ENCODE measurements at places on chromosomes 12 and 14.

DNA sequence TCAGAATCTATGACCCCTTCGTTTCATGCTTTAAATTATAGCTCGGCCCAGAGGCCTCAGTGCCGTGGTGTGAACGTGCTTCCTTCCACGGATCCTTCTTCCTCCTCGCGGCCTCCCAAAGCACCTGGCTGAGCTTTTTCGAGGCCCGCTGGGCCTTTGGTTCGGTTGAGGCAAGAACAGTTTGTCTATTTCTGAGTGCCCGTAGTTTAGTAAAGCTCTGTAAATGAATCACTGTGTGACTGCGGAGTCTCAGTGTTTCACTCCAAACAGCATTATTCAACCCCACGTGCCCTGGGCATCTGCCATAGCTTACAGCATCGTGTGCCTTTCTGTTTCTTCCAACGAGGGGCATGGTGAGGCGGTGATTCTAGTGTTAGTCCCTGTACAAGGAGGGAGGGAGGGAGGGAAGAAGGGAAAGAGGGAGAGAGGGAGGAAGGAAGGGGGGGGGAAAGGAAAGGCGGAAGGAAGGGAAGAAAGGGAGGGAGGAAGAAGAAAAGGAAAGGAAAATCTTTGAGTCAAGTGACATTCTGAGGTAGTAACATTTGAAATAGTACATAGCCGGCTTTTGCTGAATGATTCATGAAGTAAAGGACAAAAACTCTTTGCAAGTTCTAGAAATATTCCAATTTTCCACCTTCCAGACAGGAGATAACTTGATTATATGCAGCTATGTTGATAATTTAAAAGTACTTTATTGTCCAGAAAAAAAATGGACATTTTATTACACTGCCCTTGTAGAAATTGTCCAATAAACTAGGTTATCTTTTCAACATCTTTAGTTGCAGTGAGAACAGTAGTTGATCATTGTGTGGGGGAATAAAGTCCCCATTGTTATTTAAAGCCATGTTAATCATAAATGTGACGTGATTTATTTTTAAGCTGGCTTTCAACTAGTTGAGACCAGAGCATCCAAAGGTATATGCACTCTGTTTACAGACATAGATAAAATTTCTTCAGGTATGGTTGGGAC, 1.2 kb upstream of the TRIM9 start:
- peak; percentile 39 for DNase-seq

DNA sequence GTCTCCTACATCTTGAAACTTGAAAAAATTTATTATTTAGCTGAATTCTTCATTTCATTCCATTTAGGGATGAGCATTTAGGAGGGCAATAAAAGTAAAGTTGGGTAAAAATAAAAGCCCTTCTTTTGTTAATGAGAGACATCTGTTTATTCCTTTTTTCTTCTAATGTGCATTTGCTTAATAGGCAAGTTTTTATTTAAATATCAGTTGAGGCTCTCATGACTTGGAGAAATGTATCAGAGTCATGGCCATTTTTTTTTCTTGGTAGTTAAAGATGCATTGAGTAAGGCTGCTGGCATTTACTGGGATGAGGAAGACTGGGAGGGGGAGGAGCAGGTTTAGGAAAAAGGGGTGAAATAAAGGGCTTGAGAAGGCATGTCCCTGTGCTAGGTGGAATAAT, 609.9 kb upstream of the TMEM132C start:
- no peak for DNase-seq

DNA sequence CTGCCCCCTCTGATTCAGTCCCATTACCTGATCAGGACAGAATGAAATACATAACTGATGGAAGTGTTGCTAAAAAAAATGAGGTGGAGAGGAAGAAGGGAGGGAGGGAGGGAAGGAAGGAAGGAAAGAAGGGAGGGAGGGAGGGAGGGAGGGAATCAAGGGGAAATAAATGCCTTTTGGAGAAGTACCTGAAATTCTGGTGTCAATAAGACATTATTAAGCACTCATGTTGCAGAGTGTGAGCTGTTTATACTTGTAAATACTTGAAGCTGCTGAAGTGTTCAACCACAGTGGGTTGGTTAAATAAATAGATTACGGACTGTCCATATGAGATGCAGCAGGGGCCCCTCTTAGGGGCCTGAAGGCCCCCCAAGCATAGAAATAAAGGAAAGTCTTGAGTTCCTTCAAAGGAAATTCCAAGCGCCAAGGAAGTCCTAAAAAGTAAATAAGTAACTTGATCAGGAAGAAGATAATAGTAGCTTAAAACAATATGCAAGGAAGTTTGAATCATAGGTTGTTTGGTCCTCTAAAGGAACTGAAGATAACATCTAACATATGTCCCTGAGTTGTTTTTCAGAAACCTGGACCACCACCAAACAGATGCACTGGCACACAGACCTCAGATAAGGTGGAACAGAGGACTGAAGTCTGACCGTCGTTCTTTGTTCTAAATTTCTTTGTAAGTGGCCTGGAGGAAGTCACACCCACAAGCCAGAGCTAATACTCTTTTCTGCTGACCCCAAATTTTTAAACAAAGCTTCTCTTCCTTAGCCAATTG, 110.8 kb downstream of the SEC23A start:
- DNase-seq, result no peak

DNA sequence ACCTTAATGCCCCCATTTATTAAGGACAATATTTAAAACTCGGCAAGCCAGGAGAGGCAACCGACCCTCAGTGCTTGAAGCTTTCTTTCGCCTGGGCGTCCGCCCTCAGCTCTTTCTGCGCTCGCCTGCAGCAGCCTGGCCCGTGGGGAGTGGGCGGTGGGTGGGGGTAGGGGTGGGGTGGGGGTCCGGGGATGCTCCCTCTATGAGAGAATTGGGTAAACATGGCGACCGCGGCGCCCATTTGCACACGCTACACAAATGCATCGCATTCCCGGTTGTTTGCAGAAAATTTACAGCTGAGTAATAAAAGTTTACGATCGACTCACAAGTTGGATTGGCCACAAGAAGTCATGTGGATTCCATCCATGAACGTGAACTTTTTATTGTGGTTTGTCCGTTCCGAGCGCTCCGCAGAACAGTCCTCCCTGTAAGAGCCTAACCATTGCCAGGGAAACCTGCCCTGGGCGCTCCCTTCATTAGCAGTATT, 7.7 kb downstream of the HOXC8 start:
- no peak for DNase-seq

- no peak for DNase-seq
Observed at GRCh38 chr12:8093291-8093690, 11.2 kb downstream of the NECAP1 start.

DNA sequence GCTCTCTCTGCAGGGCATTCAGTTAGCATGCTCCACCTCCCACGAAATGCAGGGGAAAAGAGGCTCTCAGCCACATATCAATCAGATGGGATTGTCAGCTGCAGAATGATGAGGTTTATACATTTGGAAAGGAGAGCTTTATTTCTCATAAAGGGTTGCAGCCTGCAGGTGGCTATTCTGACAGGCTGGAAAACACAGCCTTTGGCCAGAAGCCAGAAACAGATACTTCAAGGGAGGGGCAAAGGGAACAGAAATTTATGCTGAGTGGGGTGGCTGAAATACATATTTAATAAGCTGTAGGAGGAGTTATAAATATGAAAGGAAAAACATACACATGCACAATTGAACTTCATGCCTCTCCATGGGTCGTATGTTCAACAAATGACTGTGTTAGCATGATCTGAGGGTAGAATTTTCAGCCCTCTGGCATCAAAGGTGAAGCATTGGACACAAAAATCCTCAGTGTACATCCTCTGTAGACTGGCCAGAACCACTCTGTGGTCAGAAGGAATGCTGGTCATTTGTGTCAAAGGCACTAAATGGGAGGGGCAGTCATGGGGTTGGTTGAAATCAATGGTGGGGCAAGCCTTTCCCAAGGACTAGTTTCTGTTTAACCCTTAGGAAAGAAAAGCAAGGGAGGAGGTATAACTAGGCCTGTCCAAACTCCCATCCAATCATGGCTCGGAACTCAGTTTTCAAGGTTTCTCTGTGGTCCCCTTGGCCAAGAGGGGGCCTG, 62.4 kb downstream of the TMX1 start:
- no peak for DNase-seq

GRCh38 chr14:20400965-20401593, 12.2 kb downstream of the TEP1 start:
- no peak for DNase-seq

- DNase-seq, result no peak
Observed at GRCh38 chr12:121038861-121039668, at the start of gene OASL. OASL (minus strand) TSS chr12:121039246; CDS start chr12:121038971, 275 bp downstream.

GRCh38 chr12:84455598-84455997, 457.0 kb downstream of the SLC6A15 start:
- DNase-seq, result no peak

DNA sequence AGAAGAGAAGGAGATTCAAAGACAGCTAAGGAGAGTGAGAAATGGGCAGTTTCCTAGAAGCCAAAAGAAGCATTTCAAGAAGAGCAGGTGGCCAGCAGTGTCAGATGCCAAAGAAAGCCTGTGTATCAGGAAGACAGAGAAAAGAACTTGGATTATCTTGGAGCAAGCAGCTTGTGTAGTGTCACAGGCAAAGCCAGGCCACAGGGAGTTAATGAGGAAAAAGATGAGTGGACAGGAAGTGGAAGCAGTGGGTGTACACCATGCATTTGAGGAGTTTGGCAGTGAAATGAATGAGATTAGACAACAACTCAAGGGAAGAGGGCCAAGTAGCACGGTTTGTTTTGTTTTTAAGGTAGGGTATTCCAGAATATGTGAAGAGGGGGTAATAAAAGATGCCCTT, 5.6 kb upstream of the MYH7 start:
- DNase-seq, result no peak

GRCh38 chr14:102980409-102980810, 57.9 kb downstream of the AMN start:
- DNase-seq, result no peak

DNA sequence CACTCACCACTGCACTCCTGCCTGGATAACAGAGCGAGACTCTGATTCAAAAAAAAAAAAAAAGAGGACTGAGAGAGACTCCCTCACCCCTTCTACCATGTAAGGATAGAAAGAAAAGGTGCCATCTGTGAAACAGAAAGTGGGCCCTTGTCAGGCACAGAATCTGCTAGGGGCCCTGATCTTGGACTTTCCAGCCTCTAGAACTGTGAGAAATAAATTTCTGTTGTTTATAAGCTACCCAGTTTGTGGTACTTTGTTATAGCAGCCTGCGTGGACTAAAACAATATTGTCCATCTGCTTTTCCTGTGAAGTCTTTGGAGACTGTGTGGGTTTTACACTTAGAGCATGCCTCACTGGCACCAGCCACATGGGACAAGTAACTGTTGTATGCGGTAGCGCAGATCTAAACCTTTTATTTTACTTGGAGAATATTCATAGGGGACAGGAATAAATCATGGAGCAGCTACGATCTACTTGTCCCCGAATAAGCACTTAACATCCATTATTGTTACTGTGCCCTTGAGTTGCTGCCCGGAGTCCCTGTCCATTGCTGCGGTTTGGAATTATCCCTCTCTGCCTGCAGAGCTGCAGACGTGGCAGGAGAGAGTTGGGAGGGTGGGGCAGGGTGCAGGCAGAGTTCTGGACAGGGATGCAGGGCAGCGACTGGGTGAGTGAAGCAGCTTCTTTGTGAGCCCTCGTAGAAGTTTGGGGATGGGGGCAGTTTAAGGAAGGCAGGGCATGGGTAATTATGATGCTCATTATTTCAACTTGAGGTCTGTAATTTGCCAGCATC, 52.4 kb upstream of the STON2 start:
- DNase-seq, result no peak

GRCh38 chr12:6424866-6425265, 19.9 kb upstream of the CD27 start:
- DNase-seq, result no peak

- peak; percentile 59 for DNase-seq
Observed at GRCh38 chr12:114662512-114663177, 21.3 kb downstream of the TBX3 start.

- DNase-seq, result no peak
Observed at GRCh38 chr14:64069634-64070359, 217.0 kb downstream of the SYNE2 start.

DNA sequence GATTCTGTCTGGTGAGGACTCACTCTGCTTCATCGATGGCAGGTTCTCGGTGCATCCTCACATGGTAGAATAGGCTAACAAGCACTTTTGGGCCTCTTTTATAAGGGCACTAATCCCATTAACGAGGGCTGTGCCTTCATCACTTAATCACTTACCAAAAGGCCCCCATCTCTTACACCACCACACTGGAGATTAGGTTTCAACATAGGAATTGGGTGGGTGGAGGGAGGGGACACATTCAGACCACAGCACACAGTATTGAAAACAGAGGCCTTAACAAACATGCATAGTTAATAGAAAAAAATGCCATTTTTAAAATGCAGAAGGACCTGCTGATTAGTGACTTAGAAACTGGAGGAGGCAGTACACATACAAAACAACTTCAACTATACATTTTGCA, 61.6 kb downstream of the SPPL3 start:
- no peak for DNase-seq

- no peak for DNase-seq
Observed at GRCh38 chr12:96889273-96889933, 17.7 kb upstream of the NEDD1 start.

Data from T1000 (cell line).